K562 (cell line): ENCODE measurements at places on chromosomes 5 and 9.
A peak's percentile ranks its signal among the peaks of the same experiment; 100 is the strongest.

GRCh38 chr9:18795947-18796671 is 236.9 kb downstream of the SAXO1 start:
- no peak for DNase-seq

DNA sequence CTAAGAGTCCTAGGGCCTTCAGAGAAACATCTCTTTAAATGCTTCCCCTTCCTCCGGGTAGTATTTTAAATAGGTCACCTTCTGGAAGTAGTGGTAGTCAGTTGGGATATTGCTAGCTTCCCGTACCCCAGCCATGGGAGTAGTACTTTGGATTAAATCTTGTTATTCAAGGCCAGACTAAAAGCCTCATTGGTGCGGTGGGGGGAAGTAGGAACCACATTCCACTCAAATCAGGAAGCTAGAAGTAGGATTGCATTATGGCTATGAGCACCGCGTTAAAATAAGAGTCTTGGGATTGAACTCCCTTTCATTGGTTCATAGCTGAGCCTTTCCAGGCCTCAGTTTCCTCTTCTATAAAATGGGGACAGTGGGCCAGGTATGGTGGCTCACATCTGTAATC is 6.7 kb downstream of the KCNIP1 start:
- no peak for DNase-seq

GRCh38 chr5:107857785-107858184 is 187.0 kb upstream of the EFNA5 start:
- DNase-seq, result no peak

- peak; percentile 80 for DNase-seq
These were observed 26.6 kb downstream of the NR5A1 start for GRCh38 chr9:124480621-124480981.

DNA sequence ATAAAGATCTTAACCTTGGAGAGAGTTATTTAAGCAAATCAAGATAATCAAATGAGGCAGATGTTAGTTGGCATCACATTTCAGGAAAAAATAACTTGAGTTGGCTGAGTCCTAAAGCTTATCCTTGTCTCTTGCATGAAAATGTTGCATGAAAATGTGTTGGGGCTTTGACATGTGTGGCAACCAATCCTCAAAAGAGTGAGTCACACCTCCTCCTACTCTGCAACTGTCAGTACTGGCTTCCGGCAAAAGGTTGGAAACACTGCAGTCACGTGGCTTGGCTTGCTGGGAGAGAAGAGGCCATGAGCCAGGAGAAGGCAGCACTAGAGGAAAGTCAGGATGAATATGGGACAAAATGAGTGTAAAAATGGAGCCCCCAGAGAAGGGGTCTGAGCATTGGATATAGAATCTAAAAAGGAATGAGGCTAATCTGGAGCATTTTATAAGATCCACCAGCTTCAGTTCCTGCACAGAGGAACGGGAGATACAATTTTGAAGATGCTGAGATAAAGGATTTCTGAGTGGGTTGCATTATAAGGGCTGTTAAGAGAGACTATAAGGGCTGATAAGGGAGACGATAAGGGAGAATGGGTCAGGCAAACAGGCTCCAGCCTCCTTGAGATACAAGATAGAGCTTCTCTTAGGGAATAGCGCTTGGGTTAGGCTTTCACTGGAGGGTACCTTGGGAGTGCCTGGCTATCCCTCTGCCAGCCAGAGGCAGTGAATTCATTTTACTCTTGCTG is 43.1 kb downstream of the SPATA31D1 start:
- no peak for DNase-seq

DNA sequence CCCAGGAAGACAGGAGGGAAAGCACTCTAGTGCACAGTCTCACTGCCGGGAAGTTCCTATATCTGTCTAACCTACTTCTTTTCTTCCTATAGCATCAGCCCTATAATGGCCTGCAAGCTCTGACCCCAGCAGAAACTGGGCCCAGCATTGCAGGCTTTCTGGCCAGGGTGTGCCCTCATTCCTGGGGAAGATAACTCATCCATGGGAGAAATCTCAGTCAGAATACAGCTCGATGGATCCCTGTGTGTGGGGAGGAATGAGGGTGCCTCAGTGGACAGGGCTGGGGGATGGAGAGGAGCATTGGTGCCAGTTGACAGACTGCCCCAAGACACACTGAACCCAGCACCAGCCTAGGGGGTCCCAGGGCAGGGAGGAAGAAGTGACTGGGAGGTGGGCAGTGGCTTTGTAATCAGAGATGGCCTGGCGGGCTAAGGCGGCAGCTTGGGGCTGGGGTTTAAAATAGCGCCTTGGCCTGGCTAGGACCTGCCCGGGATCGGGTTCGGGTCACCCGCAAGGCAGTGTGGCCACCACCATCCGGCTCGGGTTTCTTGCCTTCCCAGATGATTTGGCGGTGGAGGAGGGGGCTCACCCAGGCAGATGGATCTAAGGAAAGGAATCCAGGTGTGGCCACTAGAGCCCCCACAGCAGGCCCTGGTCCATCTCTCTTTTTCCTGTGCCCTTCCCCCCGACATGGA is 7.6 kb upstream of the CXXC5 start:
- DNase-seq, result no peak

GRCh38 chr9:36424289-36425055 is 24.4 kb upstream of the RNF38 start:
- no peak for DNase-seq

- DNase-seq, result no peak
These were observed 563.0 kb upstream of the KLF4 start for GRCh38 chr9:108052431-108053080.

- DNase-seq, result no peak
These were observed 545.9 kb upstream of the KLF4 start for GRCh38 chr9:108035487-108035886.

GRCh38 chr5:108753331-108753730 is 5.6 kb downstream of the FER start:
- DNase-seq, result no peak

DNA sequence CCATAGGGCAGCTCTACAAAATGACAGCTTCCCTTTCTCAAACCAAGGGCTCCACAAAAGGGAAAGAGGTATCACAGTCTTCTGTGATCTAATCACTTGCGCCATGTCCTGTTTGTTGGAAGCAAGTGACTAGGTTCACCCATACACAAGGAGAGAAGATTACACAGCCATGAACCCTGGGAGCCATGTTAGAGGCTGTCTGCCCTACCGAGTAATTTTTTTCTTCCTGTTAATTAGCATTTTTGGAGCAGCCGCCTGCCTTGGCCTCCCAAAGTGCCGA is 33.2 kb upstream of the GOLPH3 start:
- no peak for DNase-seq

GRCh38 chr5:127517110-127517479 is 345 bp upstream of the PRRC1 start:
- DNase-seq, result no peak

GRCh38 chr5:84299959-84300358 is 84.7 kb downstream of the EDIL3 start:
- DNase-seq, result no peak

- DNase-seq, result no peak
These were observed 548.1 kb upstream of the C9orf72 start for GRCh38 chr9:28121366-28121765.

DNA sequence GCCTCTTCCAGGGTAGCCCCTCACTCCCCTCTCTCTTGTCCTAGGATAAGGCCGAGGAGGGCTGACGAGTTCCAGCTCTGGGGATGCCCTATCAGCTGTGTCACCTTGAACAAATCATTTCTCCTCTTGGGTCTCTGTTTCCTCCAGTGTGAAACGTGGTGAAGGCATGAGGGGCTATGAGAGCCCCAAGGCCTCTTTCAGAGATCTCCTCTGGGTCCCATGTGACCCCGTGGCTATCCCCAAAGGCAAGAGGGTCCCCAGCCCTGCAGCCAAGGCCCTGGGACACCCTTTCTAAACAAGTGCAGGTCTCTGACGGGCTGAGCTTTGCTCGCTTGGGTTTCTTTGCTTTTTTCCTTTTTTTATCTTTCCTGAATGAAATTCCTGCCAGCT is 25.5 kb upstream of the SPTLC1 start:
- no peak for DNase-seq

DNA sequence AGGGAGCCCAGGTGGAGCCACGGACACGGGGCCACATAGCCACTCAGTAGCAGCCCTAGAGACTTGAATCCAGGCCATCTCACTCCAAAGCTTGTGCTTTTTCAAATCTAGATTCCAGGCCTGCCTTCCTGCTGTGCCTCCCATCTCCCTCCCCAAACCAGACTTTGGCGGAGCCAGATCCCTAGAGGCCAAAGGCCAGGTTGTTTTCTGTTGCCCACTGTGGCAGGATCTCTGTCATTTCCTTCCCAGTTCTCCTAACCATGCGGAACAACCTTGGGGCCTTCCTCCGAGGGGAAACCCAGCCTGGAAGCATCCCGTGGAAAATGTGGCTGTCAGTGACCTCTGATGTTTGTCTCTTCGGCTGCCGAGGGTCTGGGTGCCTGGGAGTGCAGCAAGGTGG is 16.4 kb upstream of the RPS14 start:
- DNase-seq, result no peak

- DNase-seq, result peak; percentile 35
These were observed 34.4 kb upstream of the MRPS30 start for GRCh38 chr5:44774279-44774880.

- no peak for DNase-seq
These were observed 22.6 kb downstream of the PTPN3 start for GRCh38 chr9:109475526-109475925.

- no peak for DNase-seq
These were observed 7.2 kb downstream of the SPATA31E1 start for GRCh38 chr9:87889882-87890252.

DNA sequence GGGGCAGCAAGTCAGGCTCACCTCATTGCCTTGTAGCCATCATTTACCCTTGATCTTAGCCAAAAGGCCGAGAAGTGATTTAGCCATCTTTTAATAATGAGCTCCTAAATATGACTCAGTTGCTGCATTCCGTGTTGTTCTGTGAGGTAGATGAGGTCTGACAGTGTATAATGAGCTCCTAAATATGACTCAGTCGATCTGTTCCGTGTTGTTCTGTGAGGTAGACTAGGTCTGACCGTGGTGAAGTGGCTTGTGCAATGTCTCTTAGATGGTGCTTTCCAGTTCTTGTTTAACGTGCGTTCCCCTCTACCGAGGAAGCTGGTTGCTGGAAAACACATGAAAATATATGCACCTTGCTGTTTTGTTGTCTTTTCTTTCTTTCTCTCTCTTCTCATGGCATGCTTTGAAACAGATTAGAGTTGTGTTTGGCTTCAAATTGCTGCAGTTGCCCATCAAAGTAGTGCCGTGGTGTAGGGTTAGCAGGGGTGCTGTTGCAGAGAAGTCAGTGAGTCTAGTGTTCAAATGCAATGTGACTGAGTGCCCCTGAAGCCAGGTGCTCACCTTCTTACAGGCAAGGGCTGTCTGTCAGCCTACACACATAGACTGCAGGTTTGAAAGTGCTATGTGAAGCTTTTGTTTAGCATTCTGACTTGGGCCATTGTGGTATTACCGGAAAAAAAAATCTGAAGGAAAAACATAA is 118.6 kb downstream of the KDM4C start:
- DNase-seq, result no peak

DNA sequence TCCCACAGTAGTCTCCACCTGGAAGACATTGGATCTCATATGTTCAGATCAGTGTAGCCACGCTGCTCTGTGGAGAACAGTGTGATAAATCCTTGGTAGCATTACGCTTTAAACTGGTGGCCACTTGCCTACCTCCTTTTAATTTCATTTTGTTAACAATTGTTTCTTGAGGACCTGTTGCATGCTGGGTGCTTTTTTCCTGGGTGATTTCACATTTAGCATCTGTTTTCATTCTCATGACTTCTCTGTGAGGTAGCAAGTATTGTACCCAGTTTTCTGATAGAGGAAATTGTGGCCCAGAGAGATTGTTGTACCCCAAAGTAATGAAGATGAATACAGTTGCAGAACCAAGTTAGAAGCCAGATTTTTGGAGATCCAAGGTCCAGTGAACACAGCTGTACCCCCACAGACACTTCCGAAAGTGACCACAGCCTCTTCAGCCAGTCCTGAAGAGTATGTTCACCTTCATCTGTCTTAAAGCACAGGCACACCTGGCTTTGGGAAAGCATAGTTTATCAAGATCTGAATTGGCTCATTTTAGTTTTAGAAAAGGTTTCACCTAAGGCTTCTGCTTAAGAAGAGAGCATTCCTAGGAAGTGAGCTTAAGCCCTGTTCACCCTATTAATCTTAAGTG is 75.2 kb downstream of the F2RL2 start:
- no peak for DNase-seq

GRCh38 chr9:113513111-113513510 is 49.6 kb downstream of the RGS3 start:
- no peak for DNase-seq
